Dermis microvascular lymphatic vessel endothelial cell (primary cell): ENCODE measurements at places on chromosomes 4 and X.

- DNase-seq = no peak
These were observed 246.6 kb downstream of the PARM1 start for GRCh38 chr4:75179510-75179909.

DNA sequence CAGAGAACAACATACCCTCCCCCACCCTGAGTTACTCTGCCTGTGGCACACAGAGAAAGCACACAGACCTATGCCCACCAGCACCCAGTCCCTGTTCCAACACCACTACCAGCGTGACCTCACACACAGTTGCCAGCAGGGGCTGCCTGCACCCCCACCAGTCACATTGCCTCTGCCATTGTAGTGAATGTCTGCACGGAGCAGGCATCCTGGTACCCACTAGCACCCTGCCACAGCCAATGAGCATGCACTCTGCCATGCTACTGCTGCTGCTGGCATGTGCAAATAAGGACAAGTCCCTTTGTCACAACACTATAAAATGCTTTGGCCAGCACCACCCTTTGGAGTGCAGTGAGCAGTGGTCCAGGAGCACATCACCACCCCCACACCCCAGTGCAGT is 47.1 kb downstream of the DACH2 start:
- DNase-seq = no peak

GRCh38 chr4:106266201-106266600 is 49.8 kb downstream of the TBCK start:
- DNase-seq = peak; percentile 50

DNA sequence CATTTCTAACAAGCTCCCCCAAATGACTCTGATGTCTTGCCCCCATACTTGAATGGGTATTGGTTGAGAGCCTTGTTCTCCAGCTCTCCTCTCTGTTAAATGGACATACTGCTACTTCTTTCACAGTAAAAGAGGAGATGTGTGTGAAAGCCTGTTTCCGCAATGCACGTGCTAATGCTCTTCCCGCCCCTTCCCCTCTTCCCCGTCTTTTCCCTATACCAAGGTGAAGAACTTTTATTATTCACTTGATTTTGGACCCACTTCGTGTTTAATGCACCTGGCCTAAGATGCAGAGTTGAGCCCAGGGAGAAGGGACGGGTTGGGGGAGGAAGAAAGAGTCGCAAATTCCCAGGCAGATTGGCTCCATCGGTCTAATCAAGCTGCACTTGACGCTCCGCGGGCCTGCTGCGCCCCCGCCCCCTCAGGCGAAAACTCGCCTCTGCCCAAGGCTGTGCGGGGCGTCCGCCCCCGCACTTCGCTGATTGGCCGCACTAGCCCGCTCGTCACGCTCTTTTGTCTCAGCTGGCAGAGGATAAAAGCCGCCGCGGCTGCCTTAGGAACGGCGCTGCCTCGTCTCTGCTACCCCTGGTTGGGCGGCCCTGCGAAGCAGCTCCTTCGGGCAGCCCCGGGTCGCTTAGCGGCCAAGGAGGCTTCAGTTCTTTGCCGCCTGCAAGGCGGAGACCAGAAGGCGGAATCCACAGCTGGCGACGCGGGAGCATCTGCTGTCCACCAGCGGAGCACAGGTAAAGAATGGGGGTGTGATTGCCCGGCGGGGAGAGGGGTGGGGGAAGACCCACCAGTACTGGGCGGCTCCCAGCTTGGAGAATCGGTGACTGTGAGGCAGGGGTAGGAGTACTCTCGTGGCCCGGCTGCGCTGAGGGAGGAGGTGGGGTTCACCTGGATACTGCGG is at the start of gene ZCCHC12:
ZCCHC12 (plus strand) TSS at position 562 of the 910 bp plus-strand sequence. CDS start 1,421 bp downstream, outside the sequence.
- DNase-seq = peak; percentile 50

DNA sequence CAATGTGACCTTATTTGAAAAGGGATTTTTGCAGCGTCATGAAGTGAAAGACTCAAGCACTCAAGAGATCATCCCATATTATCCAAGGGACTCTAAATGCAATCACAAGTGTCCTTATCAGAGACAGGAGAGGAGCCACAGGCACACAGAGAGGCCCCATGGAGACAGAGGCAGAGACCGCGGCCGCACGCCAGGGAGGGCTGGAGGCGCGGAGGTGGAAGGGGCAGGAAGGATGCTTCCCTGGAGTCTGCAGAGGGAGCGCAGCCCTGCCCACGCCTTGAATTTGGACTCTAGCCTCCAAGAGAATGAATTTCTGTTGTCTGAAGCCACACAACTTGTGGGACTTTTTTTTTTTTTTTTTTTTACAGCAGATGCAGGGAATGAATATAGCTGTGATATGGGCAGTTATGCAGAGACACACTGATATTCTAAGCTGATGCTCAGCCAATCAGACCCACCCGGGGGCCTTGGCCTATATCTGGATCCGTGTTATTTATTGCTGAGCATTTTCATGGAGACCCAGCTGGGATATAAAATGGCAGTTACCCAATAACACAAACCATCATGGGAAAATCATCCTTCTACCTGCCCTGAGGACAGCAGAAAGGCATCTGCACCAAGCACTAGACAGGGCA is 244.8 kb upstream of the PSAPL1 start:
- no peak for DNase-seq

DNA sequence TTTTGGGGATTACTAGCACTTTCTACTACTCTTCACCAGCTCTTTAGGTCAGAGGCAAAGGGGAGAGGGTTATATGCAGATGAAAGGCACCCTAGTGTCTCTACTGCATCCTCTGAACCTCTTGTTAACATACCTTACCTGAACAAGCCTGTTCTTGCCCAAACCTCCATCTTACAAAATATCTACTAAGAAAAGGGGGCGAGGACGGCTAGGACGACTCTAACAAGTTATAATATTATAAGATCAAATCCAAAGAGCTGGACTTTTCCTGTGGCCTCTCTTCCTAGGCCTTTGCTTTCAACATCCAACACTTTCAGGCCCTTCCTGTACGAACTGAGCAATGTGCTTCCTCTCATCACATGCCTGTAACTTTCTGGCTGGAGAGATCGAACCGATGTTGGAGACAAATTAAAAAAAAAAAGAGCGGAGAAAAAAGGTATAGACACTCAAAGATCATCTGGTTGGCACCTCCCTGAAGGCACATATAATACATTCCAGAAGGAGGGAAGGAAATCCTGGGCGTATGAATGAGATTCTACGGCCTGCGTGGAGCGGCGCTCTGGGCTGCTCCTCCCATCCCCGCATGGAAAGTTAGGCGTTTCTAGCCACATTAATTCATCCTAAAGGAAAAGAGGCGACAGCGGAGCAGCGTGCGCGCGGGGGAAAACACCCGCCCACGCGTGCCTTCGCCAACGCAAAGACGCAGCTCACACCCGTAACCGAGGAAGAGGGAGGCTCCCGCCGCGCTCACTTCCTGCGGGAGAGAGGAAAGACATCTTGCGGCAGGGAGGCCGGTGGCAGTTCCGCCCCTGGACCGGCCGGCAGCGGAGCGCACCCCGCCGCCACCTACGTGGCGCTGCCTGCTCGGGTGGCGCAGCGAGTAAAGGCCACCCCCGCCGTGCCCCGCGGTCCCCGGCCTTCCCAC is 808 bp downstream of the PRDM5 start:
- peak; percentile 41 for DNase-seq

GRCh38 chr4:33924239-33924638 is 2320.1 kb downstream of the ARAP2 start:
- no peak for DNase-seq

- no peak for DNase-seq
These were observed 20.3 kb downstream of the ATP2B3 start for GRCh38 chrX:153537526-153538295.
